Airway epithelial cell (primary cell): ENCODE measurements at places on chromosomes 12 and 14. TPM values are rescaled to one million over a fixed set of nuclear protein-coding genes. Genes with fewer than 3 reads are reported as not detected.

Gene CATSPERB
- total RNA-seq: 0.42 and 1.6 TPM in 2 replicates

Gene DCP1B
- 8.8 and 9.6 TPM in 2 replicates for total RNA-seq

Gene KTN1
- total RNA-seq: 63.1 and 86.8 TPM in 2 replicates

Gene OR6C2
- total RNA-seq: not detected in 2 replicates

Gene AKAP5
- total RNA-seq: 0.05 and 0.07 TPM in 2 replicates

Gene RHOJ
- total RNA-seq: 0.21 TPM in 1 of 2 replicates, not detected in the other

Gene CLEC4D
- not detected in 2 replicates for total RNA-seq

Gene ZNF385A
- total RNA-seq: 33.3 and 52.3 TPM in 2 replicates

Gene CLEC2A
- total RNA-seq: not detected in 2 replicates

Gene CD27
- not detected in 2 replicates for total RNA-seq

Gene MYBPC1
- not detected in 2 replicates for total RNA-seq

Gene TAMALIN
- total RNA-seq: 0.07 and 0.70 TPM in 2 replicates

Gene PLCZ1
- total RNA-seq: not detected in 2 replicates

Gene FAIM2
- not detected in 2 replicates for total RNA-seq

Gene PARP11
- 2.1 and 3.4 TPM in 2 replicates for total RNA-seq

Gene LRFN5
- under 0.01 and 0.14 TPM in 2 replicates for total RNA-seq

Gene LLPH
- 11.9 and 14.0 TPM in 2 replicates for total RNA-seq

Gene OTOGL
- not detected in 2 replicates for total RNA-seq

Gene LMO3
- total RNA-seq: 10.3 and 10.9 TPM in 2 replicates

Gene SRRM4
- not detected in 2 replicates for total RNA-seq

Gene GPRC5D
- total RNA-seq: not detected in 2 replicates

Gene KRT77
- 0.09 and 0.21 TPM in 2 replicates for total RNA-seq

Gene CLEC2B
- 0.23 and 0.63 TPM in 2 replicates for total RNA-seq

Gene LTB4R2
- 55.2 and 59.3 TPM in 2 replicates for total RNA-seq

Gene FOXG1
- total RNA-seq: not detected in 2 replicates

Gene CLEC1A
- not detected in 2 replicates for total RNA-seq

Gene TMEM121
- 3.2 and 4.5 TPM in 2 replicates for total RNA-seq

Gene AQP6
- total RNA-seq: 0.14 TPM in 1 of 2 replicates, not detected in the other

Gene PIGH
- 13.4 and 18.3 TPM in 2 replicates for total RNA-seq

Gene CSRP2
- 31.9 and 39.0 TPM in 2 replicates for total RNA-seq

Gene STAC3
- total RNA-seq: 0.35 and 1.1 TPM in 2 replicates

Gene PTGER2
- total RNA-seq: 0.78 and 1.2 TPM in 2 replicates

Gene TMEM132C
- total RNA-seq: not detected in 2 replicates

Gene IRAK3
- total RNA-seq: 0.56 and 1.2 TPM in 2 replicates

Gene GYS2
- total RNA-seq: not detected in 2 replicates

Gene KRT6C
- 220 and 261 TPM in 2 replicates for total RNA-seq

Gene C12orf76
- 6.3 and 11.1 TPM in 2 replicates for total RNA-seq

Gene BATF
- 2.1 and 7.3 TPM in 2 replicates for total RNA-seq

Gene IFNG-AS1
- not detected in 2 replicates for total RNA-seq

Gene FAM90A1
- not detected in 2 replicates for total RNA-seq

Gene CLEC2D
- total RNA-seq: 0.78 and 1.5 TPM in 2 replicates

Gene SIX1
- 11.3 and 19.1 TPM in 2 replicates for total RNA-seq

Gene KRT5
- total RNA-seq: 10,625 and 11,680 TPM in 2 replicates

Gene SERPINA10
- not detected in 2 replicates for total RNA-seq

Gene DAD1
- 216 and 226 TPM in 2 replicates for total RNA-seq

Gene ACVRL1
- total RNA-seq: 0.35 TPM in 1 of 2 replicates, not detected in the other

Gene AKAP6
- total RNA-seq: 0.92 and 1.7 TPM in 2 replicates

Gene KRT6B
- 1,596 and 1,655 TPM in 2 replicates for total RNA-seq

Gene KERA
- total RNA-seq: not detected in 2 replicates

Gene KLHL33
- total RNA-seq: not detected in 2 replicates

Gene TAS2R7
- total RNA-seq: not detected in 2 replicates
